Stimulated activated CD8-positive, alpha-beta memory T cell treated with anti-CD3 and anti-CD28 coated beads, Interleukin-15, amount 100 ng/mL, for 1 hour (primary cell): ENCODE measurements at places on chromosomes 6 and 20.
A peak's percentile ranks its signal among the peaks of the same experiment; 100 is the strongest.

- no peak for DNase-seq
Observed at GRCh38 chr20:61436667-61437279, 184.7 kb downstream of the CDH4 start.

DNA sequence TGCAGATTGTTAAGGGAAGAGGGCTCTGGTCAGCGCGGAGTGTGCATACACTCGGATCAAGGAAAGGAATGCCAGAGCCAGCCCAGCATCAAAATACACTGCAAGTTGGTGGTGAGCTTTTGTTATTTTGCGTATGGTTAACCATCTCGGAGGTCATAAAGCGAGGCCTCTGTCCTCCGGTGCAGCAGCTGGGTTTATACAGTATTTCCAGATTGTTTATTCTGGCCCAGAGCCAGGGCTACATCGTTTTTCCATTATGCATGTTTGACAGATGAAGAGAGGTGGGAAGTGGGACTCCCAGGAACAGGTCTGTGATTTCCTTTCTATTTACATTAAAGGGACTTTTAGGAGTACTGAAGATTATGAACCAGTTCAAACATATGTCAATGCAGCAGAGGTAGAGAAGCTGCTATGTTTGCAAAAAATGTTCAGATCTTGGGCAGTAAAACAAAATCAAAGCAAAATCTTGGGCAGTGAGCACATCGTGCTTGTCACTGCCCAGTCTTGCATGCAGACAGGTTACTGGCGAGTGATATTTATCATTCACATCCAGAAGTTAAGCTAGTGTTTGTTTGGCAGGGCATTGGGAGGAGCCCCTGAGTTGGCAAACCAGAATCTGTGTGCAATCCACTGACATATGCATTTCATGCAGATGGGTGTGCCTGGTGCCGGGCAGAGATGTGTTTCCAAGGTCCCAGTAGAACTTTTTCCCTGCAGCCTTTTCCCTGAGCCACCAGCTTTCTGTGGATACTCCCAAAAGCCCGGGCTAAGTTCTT, 256.3 kb upstream of the TAB2 start:
- no peak for DNase-seq

DNA sequence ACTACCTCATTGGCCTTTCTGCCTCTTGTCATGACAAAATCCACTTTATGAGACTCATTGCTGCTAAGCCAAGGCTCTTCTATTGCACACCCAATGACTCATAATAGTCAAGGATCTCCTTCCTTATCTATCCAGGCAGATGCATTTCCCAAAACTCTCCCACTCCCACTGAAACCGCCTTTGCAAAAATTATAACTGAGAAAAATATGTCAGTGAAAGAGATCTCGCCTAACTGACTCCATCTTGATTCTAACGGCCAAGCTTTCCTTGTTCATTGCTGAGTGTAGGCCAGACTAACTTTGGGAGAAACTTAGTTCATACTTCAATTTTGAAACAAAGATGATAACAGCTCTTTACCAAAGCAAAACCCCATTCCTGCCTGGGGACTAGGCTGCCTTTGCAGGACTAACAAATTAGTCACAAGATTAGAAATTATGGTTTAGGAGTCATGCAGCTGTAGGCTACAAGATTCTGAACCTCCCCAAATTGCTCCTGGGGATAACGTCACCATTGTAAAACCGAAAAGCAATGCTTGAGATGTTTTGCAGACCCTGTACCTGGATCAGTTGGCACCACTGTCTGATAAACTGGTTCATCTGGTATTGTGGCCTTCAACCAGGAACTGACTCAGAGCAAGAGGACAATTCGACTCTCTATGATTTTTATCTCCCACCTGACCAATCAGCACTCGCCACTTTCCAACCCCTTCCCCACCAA, 47.1 kb downstream of the HAO1 start:
- no peak for DNase-seq

GRCh38 chr6:145809785-145810184, 4.8 kb downstream of the FBXO30 start:
- DNase-seq = no peak

DNA sequence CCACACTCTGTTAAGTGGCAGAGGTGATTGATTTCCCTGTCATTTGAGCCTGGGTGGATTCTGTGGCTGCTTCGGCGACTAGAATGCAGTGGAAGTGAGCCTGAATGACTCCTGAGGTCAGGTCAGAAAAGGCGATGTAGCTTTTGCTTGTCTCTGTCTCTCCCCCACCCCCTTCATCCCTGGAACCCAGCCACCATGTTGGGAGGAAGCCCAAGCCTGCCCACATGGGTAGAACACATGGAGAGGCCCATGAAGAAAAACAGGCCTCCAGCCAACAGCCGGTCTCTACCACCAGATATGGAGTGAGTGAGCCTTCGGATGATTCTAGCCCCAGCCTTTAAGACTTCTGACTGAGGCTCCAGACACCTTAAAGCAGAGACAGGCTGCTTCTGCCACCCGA, 181.0 kb downstream of the TFAP2C start:
- no peak for DNase-seq

- no peak for DNase-seq
Observed at GRCh38 chr20:1568163-1568490, 10.6 kb upstream of the SIRPD start.

DNA sequence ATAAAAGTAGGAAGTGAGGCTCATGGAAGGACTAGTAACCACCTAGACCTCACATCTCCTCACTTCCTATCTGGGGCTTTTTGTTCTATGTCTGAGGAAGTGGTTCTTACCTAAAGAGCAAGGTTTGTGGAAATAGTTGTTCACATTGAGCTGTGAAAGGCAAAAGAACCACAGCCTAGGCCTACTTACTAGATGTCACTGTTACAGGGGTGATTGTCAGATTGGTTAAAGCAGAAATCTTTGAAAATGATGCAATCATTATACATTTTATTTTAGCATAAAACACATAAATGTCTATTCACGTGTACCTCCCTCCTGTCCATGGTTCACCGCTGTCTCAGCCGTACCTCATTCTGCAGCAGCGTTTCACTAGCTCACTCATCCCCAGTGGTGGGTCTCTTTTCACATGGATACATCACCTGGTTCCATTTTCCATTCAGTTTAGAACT, 268.8 kb downstream of the TMEM242 start:
- DNase-seq = no peak

DNA sequence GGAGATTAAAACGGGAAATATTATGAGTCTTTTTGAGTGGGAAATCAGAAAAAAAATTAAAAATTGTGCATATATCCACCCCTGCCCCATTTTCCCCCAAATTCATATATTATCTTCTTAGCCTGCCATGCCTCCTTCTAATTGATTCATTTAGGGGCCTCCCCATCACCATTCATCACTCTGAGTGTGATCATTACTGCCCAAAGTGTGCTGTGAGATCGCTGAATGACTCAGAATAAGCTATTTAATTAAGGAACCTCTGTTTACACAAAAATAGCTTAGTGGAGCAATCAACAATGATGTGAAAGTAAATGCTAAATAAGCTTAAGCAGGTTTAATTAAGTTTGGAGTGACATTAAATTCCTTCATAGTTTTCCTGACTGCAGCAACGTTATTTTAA, 645.5 kb downstream of the GRIK2 start:
- DNase-seq = no peak

- no peak for DNase-seq
Observed at GRCh38 chr20:57435498-57436222, 44.5 kb downstream of the RBM38 start.

- DNase-seq = no peak
Observed at GRCh38 chr6:118650582-118651281, 659 bp downstream of the CEP85L start.

DNA sequence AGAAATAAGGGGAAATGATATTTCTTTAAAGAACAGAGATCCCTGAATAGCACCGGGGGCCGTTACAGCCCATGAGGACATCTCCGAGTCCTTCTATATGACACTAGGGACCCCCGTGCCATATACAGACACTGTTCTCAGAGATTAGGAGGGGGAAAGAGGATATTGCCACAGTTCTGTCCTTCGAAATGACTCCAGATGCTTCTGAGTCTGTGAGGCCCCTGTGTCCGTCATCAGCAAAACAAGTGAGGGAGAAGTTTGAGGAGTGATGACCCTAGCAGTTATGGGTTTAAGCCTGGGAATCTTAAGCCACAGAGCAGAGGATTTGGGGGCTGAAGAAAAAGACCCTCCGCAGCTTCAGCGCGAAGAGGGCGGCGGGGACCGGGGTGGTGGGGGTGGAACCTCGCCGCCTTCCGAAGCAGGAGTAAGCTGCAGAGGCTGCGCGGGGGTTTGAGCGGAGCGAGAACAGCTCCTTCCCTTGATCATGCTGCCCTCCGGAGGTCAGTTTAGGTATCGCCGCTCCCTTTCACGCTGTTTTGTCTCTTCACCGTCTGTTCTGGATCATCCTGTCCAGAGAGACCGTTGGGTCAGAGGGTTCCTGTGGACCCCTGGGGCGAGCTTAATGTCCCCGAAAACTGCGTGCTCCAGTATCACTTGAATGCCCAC, 23.6 kb downstream of the VPS52 start:
- DNase-seq = peak; percentile 94

DNA sequence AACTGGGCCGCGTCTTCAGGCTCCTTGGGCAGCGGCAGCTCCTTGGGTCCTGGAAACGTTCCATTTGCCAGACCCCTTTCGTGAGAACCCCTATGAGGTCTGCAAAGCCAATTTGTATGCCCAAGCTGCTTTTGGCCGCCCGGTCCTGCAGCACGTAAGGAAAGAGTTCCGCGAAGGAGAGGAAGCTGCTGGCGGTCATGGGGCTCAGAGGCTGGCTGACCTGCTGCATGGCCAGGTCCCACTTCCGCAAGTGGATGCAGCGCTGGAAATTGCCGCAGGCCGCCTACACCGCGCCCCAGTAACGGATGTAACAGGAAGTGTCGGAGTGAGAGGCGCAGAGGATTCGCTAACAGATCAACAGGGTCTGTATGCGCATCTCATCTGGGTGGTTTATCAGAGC, 18.8 kb downstream of the RFPL4B start:
- DNase-seq = no peak

- no peak for DNase-seq
Observed at GRCh38 chr6:100796049-100796823, 84.9 kb downstream of the ASCC3 start.

GRCh38 chr20:17905544-17905943, 63.0 kb downstream of the SNX5 start:
- DNase-seq = no peak

DNA sequence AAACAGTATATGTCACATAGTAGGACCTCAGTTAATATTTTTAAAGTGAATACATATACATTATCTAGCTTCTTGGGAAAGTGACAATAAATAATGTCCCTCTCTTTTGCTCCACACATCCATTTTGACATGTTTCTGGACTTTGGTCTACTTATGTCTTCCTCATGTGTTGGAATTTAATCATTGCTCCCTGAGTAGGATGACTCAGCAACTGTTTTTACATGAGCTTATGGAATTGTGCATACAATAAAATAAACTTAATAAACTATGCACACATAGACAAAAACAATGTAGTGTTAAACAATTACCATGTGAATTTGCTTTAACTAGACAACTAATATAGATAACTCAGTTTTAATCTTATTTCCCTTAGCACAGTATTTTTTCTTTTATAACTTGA, 503.8 kb downstream of the TFAP2B start:
- DNase-seq = no peak

DNA sequence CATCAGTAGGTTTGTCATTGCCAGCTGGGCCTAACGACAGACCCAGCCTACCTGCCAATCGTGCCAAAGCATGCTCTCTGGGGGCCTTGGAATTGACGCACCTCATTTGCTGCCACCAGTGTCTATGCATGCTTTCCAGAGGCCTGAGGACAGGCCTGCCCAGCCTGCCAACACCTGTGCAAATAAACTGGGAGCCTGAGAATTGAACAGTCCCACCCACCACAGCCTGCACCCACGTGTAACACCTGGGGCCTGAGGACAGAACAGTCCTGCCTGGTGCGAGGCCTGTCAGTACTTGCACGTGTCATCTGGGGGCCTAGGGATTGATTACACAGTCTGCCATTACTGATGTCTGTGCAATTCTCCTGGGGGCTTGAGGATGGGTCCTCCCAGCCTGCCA, 6.2 kb upstream of the RNF217 start:
- DNase-seq = no peak

DNA sequence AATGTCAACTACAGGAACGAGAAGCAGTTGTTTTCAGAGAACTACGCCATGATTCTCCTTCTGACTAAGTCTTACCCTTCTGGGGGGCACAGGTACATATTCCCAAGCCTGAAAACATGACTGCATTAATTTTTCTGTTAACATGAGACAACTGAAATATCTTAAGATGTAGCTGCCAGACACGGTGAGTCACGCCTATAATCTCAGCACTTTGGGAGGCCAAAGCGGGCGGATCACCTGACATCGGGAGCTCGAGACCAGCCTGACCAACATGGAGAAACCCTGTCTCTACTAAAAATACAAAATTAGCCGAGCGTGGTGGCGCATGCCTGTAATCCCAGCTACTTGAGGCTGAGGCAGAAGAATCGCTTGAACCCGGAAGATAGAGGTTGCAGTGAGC, 21.7 kb downstream of the TBC1D20 start:
- no peak for DNase-seq

- DNase-seq = no peak
Observed at GRCh38 chr20:33655164-33655563, 7.0 kb upstream of the C20orf144 start.

GRCh38 chr6:139164001-139164400, 29.1 kb downstream of the HECA start:
- DNase-seq = no peak

GRCh38 chr20:856361-856775, 22.9 kb downstream of the FAM110A start:
- no peak for DNase-seq

DNA sequence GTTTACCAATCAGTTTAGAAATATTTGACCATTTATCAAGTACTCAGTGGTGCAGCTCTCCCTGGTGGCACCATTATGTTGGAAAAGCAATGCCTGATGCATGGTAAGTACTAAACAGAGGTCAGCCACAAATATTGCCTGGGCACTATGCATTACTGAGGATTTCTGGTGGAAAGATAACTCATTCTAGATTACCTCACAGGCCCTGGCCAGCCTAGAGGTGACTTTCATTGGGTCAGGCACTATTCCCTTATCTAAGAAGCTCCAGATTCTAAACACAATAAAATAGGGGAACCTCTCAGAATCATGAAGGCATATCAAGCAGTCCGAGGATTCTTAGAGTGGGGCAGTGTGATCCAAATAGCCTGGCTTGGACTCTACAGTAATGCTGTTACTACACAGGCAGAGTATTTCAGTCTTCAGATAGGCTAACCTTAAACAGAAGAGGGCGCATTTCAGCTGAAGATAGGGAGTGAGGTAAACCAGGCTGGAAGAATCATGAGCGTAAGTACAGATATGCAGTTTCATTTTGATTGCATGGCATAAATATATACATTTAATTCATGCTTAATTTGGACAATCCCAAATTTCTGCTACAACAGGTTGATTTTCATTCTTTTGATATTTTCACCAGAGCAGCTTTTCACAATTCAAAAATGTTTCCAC, 12.1 kb downstream of the LGSN start:
- DNase-seq = no peak
